Cardiac muscle cell (in vitro differentiated cells and primary cell): ENCODE measurements at places on chromosomes 5 and 9. TPM values are rescaled to one million over a fixed set of nuclear protein-coding genes. Genes with fewer than 3 reads are reported as not detected.

The ALDH1A1 gene
- 0.48 and 3.0 TPM in 2 replicates for total RNA-seq

The THOC3 gene
- total RNA-seq, result 69.3 and 76.8 TPM in 2 replicates

The C5orf52 gene
- total RNA-seq, result not detected in 2 replicates

The WHRN gene
- total RNA-seq, result 7.3 and 12.5 TPM in 2 replicates

The NIPSNAP3A gene
- 61.7 and 78.0 TPM in 2 replicates for total RNA-seq

The IL33 gene
- not detected in 2 replicates for total RNA-seq

The EDIL3 gene
- total RNA-seq, result 5.1 and 7.7 TPM in 2 replicates

The GPR150 gene
- total RNA-seq, result 0.07 and 0.57 TPM in 2 replicates

The CARD6 gene
- 0.11 and 0.12 TPM in 2 replicates for total RNA-seq

The ACTBL2 gene
- total RNA-seq, result not detected in 2 replicates

The PHF24 gene
- total RNA-seq, result 1.1 and 2.9 TPM in 2 replicates

The ABLIM3 gene
- total RNA-seq, result 1.9 and 2.1 TPM in 2 replicates

DNA sequence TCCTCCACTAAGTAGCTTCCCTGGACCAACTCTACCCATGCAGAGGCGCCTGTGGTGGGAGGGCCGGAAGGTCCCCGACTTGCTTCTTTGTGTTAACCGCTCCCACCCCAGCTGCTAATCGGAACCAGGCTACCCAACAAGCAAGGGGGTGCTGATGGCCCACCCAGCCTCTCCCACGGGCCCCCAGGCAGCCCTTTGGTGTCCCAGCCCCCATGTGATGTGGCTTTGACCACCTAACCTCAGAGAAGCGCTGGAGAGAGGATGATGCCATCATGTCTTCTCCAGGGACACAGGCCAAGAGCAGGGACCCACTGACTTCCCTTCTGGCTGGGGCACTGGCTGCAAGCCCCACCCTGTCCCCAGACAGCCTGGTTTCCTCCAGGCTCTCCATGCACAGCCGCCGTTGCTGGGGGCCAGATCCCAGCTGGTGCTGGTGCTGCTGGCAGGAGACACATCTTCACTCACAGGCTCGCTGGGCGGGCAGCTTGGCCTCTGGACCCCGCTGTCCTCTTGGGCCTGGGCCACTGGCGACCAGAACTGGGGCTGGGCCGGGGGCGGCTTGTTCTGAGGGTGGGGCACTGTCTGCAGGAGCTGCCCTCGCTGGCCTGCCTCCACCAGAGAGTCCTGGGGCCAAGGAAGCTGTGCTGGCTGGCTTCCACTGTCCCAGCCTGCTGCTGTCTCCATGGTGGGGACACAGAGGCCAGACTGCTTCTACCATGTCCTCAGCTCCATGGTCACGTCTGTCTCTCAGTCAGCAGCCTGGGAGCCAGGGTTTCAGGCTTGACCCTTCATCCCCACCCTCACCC is 27.8 kb downstream of the LAMC3 start:
- no peak for DNase-seq

DNA sequence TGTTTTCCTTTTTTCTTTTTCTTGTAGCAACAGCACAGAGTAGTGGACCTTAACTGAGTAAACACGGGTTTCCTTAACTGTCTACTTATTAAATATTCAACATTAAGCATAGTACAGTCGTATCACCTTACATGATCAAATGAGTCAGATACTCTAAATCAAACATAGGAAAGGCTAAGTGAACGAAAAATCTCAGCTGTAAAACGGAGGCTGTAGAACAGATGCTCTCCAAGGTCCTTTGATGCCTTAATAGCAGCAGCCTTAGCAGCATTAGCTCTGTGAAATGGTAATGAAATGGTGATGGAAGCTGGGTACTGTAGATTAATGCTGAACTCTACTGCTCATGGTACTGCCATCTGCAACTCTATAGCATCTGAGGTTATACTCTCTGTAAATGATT is 1433.3 kb upstream of the C9orf72 start:
- DNase-seq, result no peak

- no peak for DNase-seq
These were observed 9.5 kb upstream of the GLDC start for GRCh38 chr9:6655036-6655435.

- peak; percentile 44 for DNase-seq
These were observed 19.4 kb upstream of the RNF130 start for GRCh38 chr5:180090769-180091546.

GRCh38 chr9:110320651-110321445 is 16.8 kb downstream of the TXNDC8 start:
- no peak for DNase-seq

GRCh38 chr5:127031147-127031862 is 947 bp upstream of the MARCHF3 start:
- DNase-seq, result no peak

- DNase-seq, result no peak
These were observed 18.0 kb downstream of the NR5A1 start for GRCh38 chr9:124489222-124489621.

DNA sequence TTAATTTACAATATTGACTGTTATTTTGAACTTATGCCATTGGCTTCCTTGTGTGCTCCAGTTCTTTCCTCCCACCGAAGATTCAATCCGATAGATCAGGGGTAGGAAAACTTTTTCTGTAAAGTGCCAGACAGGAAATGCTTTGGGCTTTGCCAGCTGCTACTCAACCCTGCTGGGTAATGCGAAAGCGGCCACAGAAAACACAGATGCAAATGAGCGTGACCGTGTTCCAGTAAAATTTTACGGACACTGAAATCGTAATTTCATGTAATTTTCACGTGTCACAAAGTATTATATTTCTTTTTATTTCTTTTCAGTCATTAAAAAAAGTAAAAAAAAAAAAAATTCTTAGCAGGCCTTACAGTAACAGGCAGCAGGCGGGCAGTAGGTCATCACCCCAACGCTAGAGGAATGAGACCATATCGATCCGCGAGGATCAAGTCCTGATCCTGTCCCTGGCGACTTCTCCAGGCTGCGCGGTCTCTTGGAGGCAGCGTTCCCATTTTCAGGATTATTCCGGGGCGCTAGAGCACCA is 599 bp downstream of the NMRK1 start:
- peak; percentile 17 for DNase-seq

- no peak for DNase-seq
These were observed 130.7 kb downstream of the SEC61B start for GRCh38 chr9:99352826-99353225.

- DNase-seq, result no peak
These were observed 94.6 kb upstream of the TAS2R1 start for GRCh38 chr5:9724707-9725106.

DNA sequence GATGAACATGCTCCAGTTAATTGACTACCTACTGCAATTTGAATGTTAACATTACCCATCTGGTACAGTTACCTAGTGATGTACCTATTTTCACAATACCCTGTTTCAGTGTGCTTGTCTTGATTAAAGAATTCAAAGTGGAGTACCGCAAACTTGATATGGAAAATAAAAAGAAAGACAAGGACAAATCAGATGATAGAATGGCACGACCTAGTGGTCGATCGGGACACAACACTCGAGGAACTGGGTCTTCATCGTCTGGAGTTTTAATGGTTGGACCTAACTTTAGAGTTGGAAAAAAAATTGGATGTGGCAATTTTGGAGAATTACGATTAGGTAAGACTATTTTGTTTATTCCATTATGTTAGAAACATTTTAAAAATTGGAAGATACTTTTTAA is 33.5 kb downstream of the CSNK1G3 start:
- DNase-seq, result no peak
